ENCODE measurements at places on chromosomes 5 and 9. TPM values are rescaled to one million over a fixed set of nuclear protein-coding genes. Genes with fewer than 3 reads are reported as not detected.

DNA sequence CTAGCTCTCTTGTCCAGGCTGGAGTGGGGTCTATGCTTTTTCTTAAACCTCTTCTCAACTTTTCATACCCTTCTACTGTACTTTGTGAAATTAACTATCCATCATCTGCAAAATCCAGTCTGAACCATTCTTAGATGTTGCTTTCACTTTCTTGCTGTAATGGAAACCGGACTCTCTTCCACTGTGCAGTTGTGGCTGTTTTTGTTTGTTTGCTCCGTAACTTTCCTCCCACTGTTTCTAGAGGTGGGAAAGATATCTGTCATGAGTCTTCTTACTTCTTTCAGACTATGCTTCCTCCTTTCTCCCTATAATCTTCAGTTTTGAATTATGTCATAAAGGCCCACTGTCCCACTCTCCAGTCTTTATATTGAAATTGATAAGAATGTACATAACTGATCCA is 6.5 kb downstream of the TNPO1 start:
- H3K4me3 ChIP-seq, result no peak overlapping the region
- H3K27ac ChIP-seq, result no peak overlapping the region
- DNase-seq, result no peak
- H3K4me1 ChIP-seq, result peaks cover 23% of the 10 kb centered on the region

GRCh38 chr5:116013936-116014335 is 18.3 kb upstream of the ARL14EPL start:
- peaks cover 7% of the 10 kb centered on the region for H3K27me3 ChIP-seq
- H3K36me3 ChIP-seq, result no peaks in the 10 kb centered on the region
- no peak overlapping the region for H3K27ac ChIP-seq
- H3K4me3 ChIP-seq, result no peak overlapping the region
- no peaks in the 10 kb centered on the region for H3K4me1 ChIP-seq
- DNase-seq, result no peak

DNA sequence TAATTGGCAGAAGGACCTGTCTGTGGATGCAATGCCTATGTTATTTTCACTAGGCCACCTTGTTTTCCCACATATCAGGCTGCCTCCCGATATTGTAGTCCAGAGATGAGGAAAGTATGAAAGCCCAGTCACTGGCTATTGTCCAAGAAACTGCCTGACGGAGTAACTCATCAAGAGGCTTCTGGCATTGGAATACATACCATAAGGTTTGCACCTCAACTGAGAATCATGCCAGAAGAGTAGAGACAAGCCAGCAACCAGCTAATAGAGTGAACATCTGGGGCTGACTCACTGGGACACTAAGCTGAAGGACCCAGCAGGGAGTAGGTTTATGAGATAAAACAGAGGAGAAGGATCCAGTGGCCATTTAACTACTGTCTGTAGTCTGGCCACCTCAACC is 137.2 kb upstream of the FST start:
- H3K4me1 ChIP-seq, result peaks cover 2% of the 10 kb centered on the region
- no peak overlapping the region for H3K4me3 ChIP-seq
- no peaks in the 10 kb centered on the region for H3K27me3 ChIP-seq
- no peak for DNase-seq

SPATA31A3 gene
- not detected for total RNA-seq

DNA sequence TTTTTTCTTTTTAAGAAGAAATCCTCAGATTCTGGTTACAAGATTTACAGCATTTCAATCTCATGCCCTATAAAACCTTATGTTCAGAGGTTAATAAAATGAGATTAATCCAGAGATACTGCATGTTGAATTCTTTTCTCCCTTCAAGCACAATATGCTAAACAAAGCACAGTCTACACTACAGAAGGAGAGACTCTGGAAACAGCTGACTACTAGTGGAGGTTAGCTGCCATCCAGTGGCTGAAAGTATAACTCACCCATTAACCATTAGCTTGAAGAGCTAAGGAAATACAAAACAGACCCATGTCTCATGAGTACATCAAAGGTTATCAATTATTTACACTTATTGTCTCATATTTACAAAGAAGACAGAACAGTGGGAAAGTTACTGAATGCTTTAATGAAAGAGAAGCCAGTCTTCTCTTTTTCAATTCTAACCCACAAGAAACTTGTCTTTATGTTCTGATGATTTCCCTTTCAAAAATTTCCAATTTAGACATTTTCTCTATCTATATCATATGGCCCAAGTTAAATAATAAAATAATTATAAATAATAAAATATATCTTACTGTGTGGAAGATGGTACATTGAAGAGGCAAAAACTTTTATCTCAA is 12.7 kb upstream of the DNAH5 start:
- DNase-seq, result no peak
- no peak overlapping the region for H3K4me3 ChIP-seq
- H3K36me3 ChIP-seq, result no peaks in the 10 kb centered on the region
- peaks cover 4% of the 10 kb centered on the region for H3K27me3 ChIP-seq
- no peaks in the 10 kb centered on the region for H3K4me1 ChIP-seq

GRCh38 chr9:79570448-79571308 is 1.1 kb upstream of the TLE4 start:
- H3K4me1 ChIP-seq, result peaks cover 20% of the 10 kb centered on the region
- H3K36me3 ChIP-seq, result peaks cover 1% of the 10 kb centered on the region
- no peak overlapping the region for H3K4me3 ChIP-seq
- peak; percentile 46 for DNase-seq
- peak overlapping the region; percentile 47 for H3K27ac ChIP-seq

TMEM171 gene
- total RNA-seq, result not detected

Measured in mesothelial cell of epicardium (in vitro differentiated cells).